ENCODE measurements at places on chromosomes 1 and 21.

GRCh38 chr1:173137107-173137706 lies 69.9 kb downstream of the TNFSF4 start:
- DNase-seq: no peak

DNA sequence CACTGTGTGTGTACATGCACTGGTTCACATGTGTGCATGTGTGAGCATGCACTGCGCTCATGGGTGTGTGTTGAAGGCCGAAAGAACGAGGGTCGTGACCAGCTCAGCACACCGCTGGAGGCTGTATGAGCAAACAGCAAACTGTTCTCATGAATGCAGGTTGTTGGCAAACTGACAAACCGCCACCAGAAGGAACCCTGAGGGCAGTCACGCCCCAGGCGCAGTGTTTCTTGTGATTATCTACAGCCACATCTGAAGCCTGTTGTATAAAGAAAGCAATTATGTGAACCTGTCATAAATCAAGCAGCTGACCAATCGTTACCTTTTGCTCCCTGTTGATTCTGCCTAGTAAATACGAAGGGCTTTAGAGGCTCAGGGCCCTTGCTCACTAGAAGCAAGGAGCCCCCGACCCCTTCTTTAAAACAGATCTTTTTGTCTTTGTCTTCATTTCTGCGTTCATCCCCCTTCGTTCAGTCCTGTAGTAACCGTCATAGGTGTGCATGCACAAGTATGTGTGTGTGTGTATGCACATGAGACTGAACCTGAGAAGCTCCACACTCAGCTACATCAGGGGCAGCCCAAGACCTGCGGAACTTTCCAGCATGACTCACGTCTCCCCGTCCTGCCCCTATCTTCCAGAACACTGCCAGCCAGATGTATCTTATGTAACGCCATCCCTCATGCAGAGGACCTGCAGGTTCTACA lies 16.8 kb upstream of the RIPK4 start:
- peak; percentile 7 for DNase-seq

GRCh38 chr1:94408104-94408830 lies 9.9 kb upstream of the ABCD3 start:
- no peak for DNase-seq

- no peak for DNase-seq
Measured at GRCh38 chr1:48205522-48205921, 17.0 kb upstream of the SLC5A9 start.

- DNase-seq: peak; percentile 69
Measured at GRCh38 chr1:89610457-89611011, 22.4 kb upstream of the LRRC8C start.

- no peak for DNase-seq
Measured at GRCh38 chr1:114218361-114219171, 64.9 kb upstream of the SYT6 start.

DNA sequence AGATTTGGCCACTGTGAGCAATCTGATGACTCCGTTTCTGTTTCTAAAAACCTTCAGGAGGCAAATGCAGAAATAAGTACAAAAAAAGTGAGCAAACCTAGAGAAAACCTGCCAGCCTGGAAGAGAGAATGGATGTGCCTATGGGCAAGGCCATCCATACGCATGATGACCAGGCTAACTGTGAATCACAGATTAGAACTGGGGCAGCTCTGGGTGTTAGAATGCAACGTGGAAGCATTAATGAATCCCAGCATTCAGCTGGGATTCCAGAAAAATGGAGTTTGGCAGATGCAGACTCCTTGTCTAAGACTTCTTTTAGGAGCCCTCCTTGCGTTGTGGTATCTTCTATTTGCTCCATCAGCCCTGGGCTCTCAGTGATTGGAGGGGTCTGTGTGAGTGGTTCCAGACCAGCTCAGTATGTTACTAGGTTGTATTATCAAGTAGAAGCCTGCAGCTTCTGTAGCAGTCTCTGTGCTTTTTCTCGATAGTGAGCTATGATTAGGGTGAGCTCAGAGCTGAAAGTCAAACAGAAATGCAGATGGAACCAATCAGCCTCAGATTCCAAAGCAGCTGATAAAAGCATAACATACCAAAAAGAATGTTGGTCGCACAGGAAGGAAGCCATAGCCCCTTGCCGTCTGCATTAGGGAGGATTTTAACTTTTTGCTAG lies 154.0 kb downstream of the PSMG1 start:
- no peak for DNase-seq

- DNase-seq: peak; percentile 81
Measured at GRCh38 chr1:101288491-101288944, 51.7 kb downstream of the S1PR1 start.

- DNase-seq: peak; percentile 43
Measured at GRCh38 chr1:109240158-109241152, 8.9 kb upstream of the CELSR2 start.

DNA sequence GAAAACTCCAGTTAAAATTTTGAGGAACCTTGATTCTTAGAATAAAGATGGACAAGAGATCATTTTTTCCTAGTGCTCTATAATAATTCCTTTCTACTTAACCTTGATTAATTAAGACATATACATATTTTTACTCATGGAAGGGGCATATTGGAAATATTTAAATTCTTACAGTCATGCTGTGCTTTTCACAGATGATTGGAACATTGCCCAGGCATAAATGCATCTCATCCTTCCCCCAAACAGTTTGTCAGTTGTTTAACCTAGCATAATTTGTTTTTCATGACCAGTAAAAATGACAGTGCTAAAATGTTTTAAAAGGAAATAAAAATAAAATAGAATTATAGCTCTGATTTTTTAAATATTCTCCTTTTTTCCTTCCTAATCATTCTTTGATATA lies 140.0 kb downstream of the DNM3 start:
- DNase-seq: no peak

- DNase-seq: no peak
Measured at GRCh38 chr1:156598125-156598524, 3.2 kb downstream of the GPATCH4 start.

DNA sequence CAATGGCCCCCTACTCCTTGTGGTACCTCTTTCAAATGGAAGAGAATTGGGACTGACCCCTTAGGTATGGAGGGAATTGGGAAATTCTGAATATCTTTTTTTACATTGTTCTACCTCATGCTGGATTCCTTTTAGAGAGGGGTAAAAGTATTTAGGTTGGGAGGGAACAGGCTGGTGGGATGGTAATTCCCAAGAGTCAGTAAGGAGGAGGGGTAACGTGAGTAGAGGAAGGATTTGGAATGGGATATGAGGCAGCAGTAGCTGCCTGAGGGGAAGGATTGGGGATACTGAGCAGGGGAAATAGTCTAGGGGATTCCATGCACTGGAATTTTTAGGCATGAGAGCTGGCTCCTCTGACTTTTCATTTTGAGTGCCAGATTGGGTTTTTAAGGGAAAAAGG lies 3.8 kb upstream of the AADACL3 start:
- DNase-seq: no peak

DNA sequence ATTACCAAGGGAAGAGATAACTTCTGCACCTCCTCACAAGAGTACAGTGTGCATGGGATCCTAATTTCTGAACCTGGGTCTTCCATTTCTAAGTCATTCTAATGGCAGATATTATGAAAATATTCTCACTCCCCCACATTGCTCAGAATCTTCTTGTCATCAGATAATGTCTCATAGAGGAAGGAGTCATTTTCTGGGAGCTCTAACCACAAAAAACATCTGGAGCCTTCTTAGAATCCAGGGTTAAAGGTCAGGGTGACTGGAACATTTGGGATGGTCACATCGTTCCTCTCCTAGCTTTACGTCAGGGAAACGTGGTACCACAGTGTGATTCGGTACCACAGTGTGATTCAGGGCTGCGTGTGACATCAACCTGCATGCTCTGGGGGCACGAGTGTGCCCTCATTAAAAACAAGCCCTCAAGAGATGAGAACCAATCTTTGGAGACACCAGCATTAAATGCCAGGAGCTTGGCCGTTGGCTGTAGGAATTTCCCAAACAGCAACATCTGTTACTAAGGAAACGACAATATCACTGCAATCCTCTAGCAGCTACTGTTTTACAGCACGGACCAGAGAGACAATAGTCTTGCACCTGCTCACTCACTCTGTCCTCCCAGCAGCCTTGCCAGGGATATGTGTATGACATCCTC lies 179.1 kb downstream of the PSMG1 start:
- no peak for DNase-seq

GRCh38 chr1:154859786-154860155 lies 10.3 kb downstream of the KCNN3 start:
- no peak for DNase-seq

GRCh38 chr1:112061901-112062320 lies 72.4 kb upstream of the KCND3 start:
- no peak for DNase-seq

DNA sequence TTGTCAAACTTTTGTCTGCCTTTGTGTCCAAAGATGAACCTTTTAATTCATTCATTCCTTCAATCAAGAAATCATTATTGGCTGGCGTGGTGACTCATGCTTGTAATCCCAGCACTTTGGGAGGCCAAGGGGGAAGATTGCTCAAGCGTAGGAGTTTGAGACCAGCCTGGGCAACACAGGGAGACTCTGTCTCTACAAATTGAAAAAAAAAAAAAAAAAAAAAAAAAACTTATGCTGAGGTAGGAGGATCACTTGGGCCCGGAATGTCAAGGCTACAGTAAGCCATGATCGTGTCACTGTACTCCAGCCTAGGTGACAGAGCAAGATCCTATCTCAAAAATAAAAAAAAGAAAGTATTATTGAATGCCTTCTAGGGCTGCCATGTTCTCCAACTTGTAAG lies 51.3 kb upstream of the CXADR start:
- DNase-seq: no peak

DNA sequence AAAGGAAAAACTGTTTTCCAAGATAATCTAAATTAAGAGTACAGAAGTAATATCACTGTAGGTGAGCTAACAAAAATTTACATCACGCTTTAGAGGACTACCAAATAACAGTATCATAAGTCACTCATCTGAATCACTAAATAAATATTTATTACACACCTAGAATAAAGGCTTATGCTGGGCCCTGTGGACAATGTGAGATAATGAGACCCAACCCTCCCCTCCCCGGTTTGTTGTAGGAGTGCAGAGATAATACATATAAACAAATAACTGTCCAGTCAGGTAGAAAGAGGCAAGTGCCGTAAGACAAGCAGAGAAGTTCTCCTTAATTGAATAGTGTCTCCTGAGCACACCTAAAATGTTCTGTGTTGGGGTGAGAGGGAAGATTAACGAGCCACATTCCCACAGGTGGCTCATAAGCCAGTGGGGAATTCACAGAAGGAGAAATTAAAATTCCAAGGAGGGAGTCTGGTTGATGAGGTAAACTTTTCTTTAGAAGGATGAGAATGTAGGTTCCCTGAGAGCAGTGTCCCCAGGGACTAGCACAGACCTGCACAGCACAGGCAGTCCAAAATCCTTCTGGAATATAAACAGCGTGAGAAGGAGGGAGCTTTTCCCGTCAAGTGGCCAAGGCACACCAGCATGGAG lies 241.4 kb downstream of the NFIA start:
- DNase-seq: no peak

- no peak for DNase-seq
Measured at GRCh38 chr1:67298762-67299161, 8.9 kb upstream of the IL12RB2 start.

DNA sequence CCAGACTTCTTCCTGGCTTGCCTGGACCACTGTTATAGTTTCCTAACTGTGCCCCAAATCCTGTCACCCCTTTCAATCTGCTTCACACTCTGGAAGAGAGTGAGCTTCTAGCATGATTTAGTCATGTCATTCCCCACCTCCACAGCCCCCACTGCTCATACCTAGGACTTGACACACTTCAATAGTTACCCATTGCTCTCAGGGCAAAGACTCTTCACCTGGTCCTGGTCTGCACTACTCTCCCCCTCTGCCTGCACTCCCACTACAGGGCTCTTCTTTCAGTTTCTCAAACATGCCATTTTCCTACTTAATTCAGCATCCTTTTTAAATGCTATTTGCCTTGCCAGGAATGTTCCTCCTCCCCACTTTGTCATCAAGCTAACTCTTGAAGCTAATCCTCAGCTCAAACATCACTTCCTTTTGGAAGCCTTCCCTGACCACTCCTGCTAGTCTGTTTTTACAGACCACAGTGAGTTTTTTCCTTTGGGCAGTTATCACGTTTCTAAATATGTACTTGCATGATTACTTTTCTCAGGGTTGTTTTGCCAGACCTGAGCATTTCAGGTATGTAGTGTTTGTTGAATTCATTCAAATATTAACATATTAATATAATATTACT lies 24.7 kb downstream of the CYP2J2 start:
- no peak for DNase-seq

DNA sequence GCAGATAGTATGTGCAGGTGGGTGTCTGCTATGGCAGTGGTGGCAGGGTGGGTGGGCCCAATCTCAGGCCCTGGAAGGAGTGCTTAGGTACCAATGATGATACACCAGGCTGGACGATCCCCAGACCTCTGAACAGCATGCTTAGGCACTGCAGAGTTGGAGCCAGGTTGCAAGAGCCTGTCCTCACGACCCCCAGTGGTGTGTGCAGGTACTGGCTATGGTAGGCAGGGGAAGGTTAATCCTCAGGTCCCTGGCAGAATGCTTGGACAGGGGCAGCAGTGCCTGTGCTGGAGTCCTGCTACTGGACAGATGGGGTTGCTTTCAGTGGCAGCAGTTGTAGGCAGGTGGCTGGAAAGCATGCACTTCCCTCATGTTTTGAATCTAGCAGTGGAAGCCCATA lies 100.5 kb upstream of the NEK7 start:
- DNase-seq: no peak

- DNase-seq: no peak
Measured at GRCh38 chr1:86471291-86471690, 2.6 kb downstream of the CLCA1 start.

DNA sequence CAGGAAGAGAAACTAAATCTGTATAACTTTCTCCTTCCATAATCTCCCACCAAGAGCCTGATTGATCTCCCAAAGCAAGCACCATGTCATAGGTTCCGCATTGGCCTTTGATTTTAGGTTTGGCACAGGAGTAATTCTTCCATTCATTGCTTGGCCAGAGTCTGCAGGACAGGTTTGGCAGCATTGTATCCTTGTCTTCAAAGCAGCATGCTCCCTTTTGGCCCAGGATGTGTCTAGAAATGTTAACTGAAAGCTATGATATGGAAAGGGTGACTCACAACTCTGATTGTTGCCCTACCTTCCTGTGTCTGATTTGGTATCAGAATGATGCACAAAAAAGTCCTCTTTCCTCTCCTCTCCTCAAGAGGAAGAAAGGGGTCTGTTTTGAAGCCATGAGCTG lies 824.3 kb upstream of the PRMT6 start:
- no peak for DNase-seq

DNA sequence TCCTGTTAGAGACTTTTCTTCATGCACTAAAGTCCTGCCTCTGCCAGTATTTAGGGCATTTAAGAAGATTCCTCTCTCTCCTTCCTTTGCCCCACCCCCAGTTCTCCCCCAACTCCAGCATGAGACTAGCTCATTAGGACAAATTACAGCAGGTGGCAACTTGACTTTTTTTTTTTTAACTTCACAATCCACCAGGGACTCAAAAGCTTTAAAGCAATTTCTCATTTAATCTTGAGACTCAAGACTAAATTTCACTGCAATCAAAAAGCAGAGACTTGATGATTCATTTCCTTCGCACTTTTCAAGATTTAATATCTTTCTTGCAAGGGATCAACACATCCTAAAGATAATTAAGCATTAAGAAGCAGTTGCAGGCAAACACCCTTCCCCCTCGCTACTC lies 74.9 kb downstream of the WLS start:
- no peak for DNase-seq

Data from CD4-positive, alpha-beta T cell treated with Interleukin-6 for 4 hours (primary cell).